ENCODE measurements at places on chromosomes 13 and 19. TPM values are rescaled to one million over a fixed set of nuclear protein-coding genes. Genes with fewer than 3 reads are reported as not detected.

GRCh38 chr13:99295488-99296252 is 11.5 kb downstream of the GPR183 start:
- no peak for DNase-seq

DNA sequence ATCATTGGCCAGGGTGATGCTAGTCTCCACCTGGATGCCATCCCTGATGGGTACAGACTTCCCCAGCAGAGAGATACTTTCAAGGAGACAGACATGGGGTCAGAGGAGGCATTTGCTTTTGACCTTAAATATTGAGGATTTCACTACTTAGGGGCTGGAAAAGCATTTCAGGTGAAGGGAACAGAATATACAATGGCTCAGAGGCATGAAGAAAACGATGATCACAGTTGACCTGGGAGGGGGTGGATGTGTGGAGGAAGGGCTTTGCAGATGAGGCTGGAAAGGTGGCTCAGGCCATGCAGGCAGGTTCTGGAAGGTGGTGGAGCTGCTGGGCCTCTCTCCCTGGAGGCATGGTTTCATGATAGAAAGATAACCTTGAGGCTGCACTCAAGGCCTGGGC is 3.9 kb downstream of the MATK start:
- no peak for DNase-seq

Gene COX7A1
- 93.2 TPM for polyA plus RNA-seq

Gene SELENOV
- polyA plus RNA-seq, result not detected
